ENCODE measurements at places on chromosomes 13 and 19. TPM values are rescaled to one million over a fixed set of nuclear protein-coding genes. Genes with fewer than 3 reads are reported as not detected.

The CACTIN gene
- total RNA-seq = 13.1 TPM

The MCEMP1 gene
- total RNA-seq = not detected

The TMEM221 gene
- total RNA-seq = 0.58 TPM

The NRTN gene
- 0.48 TPM for total RNA-seq

The CRX gene
- not detected for total RNA-seq

The IZUMO2 gene
- not detected for total RNA-seq

The LYPD3 gene
- total RNA-seq = 0.45 TPM

The KCTD15 gene
- total RNA-seq = 65.7 TPM

The SOX1 gene
- total RNA-seq = not detected

The ZNF880 gene
- 0.70 TPM for total RNA-seq

The ZNF491 gene
- total RNA-seq = not detected

The ANKLE1 gene
- total RNA-seq = 0.28 TPM

The OR4F17 gene
- not detected for total RNA-seq

The COX7A1 gene
- not detected for total RNA-seq

The SIGLEC6 gene
- not detected for total RNA-seq

The ZNF146 gene
- total RNA-seq = 117 TPM

The DHDH gene
- 1.3 TPM for total RNA-seq

The ITM2B gene
- 169 TPM for total RNA-seq

The ERICH6B gene
- total RNA-seq = not detected

The IFNL1 gene
- not detected for total RNA-seq

The RAB3A gene
- total RNA-seq = 0.69 TPM

The PLK5 gene
- total RNA-seq = not detected

The ZNF541 gene
- not detected for total RNA-seq

The C1QTNF9B gene
- not detected for total RNA-seq

The PGLYRP1 gene
- not detected for total RNA-seq

The ZNF420 gene
- total RNA-seq = 4.8 TPM

The NUMBL gene
- 48.5 TPM for total RNA-seq

The CD22 gene
- total RNA-seq = 0.92 TPM

The PLIN4 gene
- 0.32 TPM for total RNA-seq

The PRR36 gene
- total RNA-seq = 0.48 TPM

The ZNF383 gene
- 6.2 TPM for total RNA-seq

The SLC10A2 gene
- not detected for total RNA-seq

The HCST gene
- not detected for total RNA-seq

The IGFL1 gene
- 2.5 TPM for total RNA-seq

The CILP2 gene
- total RNA-seq = 0.24 TPM
